ENCODE measurements at places on chromosomes 3 and 15.

DNA sequence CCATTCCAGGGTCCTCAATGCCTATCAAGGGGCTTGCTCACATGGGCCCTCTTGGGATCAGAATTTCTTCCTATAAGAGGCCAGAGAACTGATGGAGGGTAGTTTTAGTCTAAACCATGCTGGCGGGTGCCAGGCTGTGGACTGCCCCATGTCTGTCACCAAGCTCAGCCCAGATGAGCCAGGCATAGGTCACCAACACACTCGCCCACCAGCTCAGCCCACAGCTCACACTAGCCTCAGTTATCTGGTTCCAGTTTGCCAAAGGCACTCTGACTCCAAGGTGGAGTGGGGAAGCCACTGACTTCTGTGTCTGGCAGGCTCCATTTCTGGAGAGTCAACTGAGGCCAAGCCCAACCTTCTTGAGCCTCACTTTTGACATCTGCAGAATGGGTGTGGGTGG lies 50.7 kb upstream of the INSYN1 start:
- DNase-seq = no peak

- no peak for DNase-seq
Observed at GRCh38 chr3:14913926-14914778, 33.2 kb upstream of the NR2C2 start.

DNA sequence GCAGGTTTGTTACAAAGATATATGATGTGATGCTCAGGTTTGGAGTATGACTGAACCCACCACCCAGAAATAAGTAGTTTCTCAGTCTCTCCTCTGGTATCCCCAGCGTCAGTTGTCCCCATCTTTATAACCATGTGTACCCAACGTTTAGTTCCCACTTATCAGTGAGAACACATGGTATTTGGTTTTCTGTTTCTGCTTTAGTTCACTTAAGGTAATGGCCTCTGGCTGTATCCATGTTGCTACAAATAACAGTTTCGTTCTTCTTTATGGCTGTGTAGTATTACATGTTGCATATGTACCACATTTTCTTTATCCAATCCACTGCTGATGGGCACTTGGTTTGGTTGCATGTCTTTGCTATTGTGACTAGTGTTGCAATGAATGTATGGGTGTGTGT lies 132.3 kb downstream of the LMLN start:
- DNase-seq = no peak

DNA sequence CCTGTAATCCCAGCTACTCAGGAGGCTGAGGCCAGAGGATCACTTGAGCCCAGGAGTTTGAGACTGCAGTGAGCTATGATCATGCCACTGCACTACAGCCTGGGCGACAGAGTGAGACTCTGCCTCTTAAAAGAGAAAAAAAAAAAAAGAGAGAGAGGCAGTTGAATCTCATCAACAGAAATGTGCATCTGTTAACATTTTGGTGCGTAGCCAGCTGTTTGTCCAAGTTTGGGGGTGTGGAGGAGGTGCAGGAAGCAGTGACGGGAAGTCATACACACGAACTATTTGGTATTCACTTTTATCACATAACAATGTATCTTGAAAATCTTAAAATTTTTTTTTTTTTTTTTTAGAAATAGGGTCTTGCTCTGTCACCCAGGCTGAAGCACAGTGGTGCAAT lies 18.2 kb upstream of the CEMIP start:
- DNase-seq = no peak

- DNase-seq = no peak
Observed at GRCh38 chr3:185399737-185400667, 37.1 kb downstream of the MAP3K13 start.

GRCh38 chr3:10602769-10603768 lies 97.7 kb upstream of the ATP2B2 start:
- no peak for DNase-seq

DNA sequence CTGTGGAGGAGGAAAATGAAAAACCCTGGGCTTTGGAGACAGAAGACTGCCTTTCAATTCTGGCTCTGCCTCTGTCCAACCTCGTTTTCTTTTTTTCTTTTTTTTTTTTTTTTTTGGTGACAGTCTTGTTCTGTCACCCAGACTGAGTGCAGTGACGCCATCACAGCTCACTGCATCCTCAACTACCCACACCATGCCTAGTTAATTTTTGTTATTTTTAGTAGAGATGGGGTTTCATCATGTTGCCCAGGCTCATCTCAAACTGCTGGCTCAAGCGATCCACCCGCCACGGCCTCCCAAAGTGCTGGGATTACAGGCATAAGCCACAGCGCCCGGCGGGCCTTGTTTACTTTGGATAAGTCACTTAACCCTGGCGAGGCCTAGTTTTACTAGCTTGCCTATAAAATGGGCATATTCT lies 66.3 kb upstream of the SLC25A26 start:
- DNase-seq = no peak

GRCh38 chr15:89761929-89762328 lies 10.9 kb upstream of the MESP1 start:
- DNase-seq = no peak

All from omental fat pad (tissue), 4 donors.